Activated CD8-positive, alpha-beta T cell treated with anti-CD3 and anti-CD28 coated beads, Interleukin-2, amount 10 ng/mL, durations not matched to agents 7 days and 5 days (primary cell): ENCODE measurements at places on chromosomes 2 and 18. TPM values are rescaled to one million over a fixed set of nuclear protein-coding genes. Genes with fewer than 3 reads are reported as not detected.

DNA sequence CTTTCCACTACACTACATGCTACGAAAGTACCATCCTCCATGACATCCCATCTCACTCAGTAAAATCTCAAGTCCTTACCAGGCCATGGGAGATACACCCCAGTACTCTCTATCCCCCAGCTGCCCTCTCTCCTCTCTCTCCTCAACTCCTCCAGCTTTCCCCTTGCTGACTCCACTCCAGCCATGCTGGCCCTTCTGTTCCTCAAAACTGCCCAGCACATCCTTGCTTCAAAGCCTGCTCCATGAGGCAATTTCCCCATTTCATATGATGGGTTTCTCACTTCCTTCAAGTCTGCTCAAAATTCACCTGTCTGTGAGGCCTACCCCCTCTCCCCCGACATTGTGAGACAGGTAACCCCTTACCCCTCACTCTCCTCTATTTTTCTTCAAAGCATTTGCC lies 8.6 kb downstream of the CHN1 start:
- H3K27me3 ChIP-seq: peaks cover 14% of the 10 kb centered on the region
- no peak overlapping the region for H3K4me3 ChIP-seq
- H3K27ac ChIP-seq: no peak overlapping the region
- H3K4me1 ChIP-seq: no peaks in the 10 kb centered on the region
- DNase-seq: no peak

DNA sequence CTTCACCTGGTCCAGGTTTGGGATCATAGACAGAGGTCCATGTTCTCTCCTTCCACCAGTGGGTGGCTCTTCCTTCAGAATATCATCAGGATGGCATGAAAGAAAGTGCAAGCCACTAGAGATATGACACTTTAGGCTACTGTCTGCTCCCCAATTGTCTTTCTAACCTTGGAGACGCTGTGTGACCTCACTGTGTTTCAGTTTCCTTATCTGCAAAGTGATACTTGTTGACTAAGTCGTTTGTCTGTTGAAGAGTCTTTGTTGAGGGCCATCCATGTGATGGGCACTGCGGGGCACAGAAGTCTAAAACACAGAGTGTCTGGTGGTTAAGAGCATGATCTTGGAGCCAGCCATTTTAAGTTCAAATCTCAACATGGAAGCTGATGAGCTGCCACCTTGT lies 259.9 kb upstream of the THSD7B start:
- no peaks in the 10 kb centered on the region for H3K36me3 ChIP-seq
- no peaks in the 10 kb centered on the region for H3K4me1 ChIP-seq
- H3K27ac ChIP-seq: no peak overlapping the region
- DNase-seq: no peak
- H3K4me3 ChIP-seq: no peak overlapping the region

DNA sequence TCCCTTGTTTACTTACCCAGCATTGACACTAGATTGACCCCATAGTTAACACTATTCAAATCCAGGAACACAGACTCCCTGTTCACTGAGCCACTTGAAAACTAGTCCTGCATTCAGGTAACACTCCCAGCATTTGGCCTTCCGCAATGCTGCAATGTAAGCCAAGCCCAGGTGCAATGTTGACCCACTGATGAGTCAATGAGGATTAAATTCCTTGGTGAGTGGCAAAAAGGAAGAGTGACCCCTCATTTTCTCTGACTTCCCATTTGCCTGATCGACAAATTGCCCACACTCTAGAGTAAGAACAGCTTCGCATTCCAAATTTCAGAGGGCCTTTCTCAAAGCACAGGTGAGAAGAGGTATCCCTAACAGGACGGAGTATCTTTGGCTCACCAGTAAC lies 251.9 kb downstream of the FBXO15 start:
- no peaks in the 10 kb centered on the region for H3K4me1 ChIP-seq
- no peak for DNase-seq
- no peak overlapping the region for H3K27ac ChIP-seq
- H3K27me3 ChIP-seq: no peaks in the 10 kb centered on the region
- H3K36me3 ChIP-seq: no peaks in the 10 kb centered on the region
- no peak overlapping the region for H3K4me3 ChIP-seq

DNA sequence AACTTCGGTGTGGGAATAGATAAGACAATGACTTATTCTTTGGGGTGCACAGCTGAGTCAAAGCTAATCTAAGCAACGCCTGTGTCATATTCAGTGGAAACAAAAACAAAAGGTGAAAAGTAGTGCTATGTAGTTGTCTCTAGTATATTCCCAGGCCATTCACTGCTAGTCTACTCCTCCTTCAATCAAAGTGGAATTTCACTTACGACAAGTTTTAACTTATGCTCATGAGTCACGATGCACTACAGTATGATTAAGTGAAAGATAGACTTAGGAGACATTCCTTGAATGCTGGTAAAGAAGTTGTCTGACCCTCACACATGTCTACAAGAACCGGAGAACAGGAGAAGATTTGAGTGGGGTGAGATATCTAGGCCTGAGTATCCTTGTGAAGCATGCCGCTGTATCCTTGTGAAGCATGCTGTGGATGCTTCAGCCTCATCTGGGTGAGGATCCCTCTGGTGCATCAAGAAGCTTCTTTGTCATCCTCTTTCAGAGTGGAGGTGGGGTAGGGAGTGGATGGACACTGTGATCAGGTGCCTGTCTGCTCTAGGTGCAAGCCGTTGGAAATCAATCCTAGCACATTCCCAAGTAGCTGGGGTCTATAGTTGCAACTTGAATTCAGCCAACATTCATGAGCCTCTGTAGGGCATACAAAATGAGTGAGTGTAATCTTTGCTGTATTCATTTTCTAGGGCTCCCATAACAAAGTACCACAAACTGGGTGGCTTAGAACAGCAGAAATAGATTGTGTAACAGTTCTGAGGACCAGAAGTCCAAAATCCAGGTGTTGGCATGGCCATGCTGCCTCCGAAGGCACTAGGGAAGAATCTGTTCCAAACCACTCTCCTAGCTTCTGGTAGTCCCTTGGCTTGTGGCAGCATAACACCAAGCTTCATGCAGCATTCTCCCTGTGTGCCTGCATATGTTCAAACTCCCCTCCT lies 173.5 kb upstream of the FN1 start:
- no peak for DNase-seq
- no peak overlapping the region for H3K4me3 ChIP-seq
- H3K27me3 ChIP-seq: peaks cover 1% of the 10 kb centered on the region
- no peaks in the 10 kb centered on the region for H3K4me1 ChIP-seq
- no peak overlapping the region for H3K27ac ChIP-seq

The LINC00305 gene
- total RNA-seq: not detected

The UNC50 gene
- total RNA-seq: 26.1 TPM

The CAD gene
- 83.7 TPM for total RNA-seq

The CTLA4 gene
- 4.7 TPM for total RNA-seq
